Iris pigment epithelial cell (primary cell): ENCODE measurements at places on chromosomes 5 and 9.

DNA sequence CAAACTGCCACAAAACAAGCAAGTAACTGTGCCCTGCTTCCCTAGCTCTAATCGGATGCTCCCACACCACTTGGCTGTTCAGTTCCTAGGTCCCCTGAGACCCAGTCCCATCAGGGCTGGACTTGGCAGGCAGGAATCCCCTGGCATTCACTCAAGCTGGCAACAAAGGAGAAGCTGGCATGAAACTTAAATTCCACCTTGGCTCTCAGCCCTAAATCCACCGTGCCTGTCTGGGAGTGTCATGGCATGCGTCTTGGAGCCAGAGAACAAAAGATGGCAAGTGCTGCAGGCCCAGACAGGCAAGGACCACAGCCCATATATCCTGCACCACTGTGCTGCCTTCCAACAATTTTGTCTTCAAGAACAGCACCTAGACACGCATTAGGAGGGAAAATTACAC lies 38.2 kb downstream of the ETF1 start:
- DNase-seq = no peak

DNA sequence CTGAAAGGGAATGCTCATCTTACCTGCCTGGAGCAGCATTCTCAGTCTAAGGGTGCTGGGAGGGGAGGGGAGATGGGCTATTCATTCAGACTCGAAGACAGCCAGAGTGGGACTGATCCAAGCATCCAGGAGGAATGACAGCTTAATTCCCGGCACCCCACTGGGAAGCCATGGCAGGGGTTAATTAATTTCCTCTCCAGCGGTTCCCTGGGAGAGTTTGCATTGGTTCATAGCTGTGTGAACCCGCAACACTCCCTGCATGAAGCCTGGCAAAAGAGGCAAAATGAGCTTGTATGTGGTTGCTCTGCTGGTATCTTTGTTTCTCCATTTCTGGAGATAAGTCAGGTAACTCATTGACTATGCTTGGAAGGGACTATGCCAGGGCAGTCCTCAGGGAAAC lies 401.0 kb upstream of the SLC24A2 start:
- DNase-seq = no peak

GRCh38 chr5:158152136-158152535 lies 293.2 kb upstream of the CLINT1 start:
- no peak for DNase-seq

- DNase-seq = no peak
Measured at GRCh38 chr9:70405808-70406433, 8.5 kb downstream of the KLF9 start.

- DNase-seq = no peak
Measured at GRCh38 chr5:176735383-176736265, 74.7 kb upstream of the UNC5A start.

GRCh38 chr5:2505217-2505616 lies 246.3 kb downstream of the IRX2 start:
- no peak for DNase-seq

- DNase-seq = no peak
Measured at GRCh38 chr9:123669346-123669745, 260.6 kb downstream of the DENND1A start.

DNA sequence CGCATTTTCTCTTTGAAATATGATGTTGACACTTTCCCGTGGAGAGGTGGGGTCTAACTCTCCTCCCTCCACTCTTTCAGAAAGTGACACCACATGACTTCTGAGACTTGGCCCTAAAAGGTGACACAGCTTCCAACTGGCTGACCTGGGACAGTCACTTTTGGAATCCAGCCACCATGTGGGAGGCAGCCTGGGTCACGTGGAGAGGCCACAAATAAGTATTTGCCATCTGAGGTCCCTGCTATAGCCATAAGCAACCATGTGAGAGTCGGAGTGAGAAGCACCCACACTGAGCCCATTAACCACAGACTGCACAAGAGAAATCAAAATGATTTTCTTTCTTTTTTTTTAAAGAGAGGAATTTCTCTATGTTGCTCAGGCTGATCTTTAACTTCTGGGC lies 4.1 kb upstream of the PHYKPL start:
- DNase-seq = no peak

GRCh38 chr9:137064027-137064879 lies 6.1 kb downstream of the SAPCD2 start:
- peak; percentile 28 for DNase-seq

- no peak for DNase-seq
Measured at GRCh38 chr5:32018476-32019436, 155.4 kb downstream of the GOLPH3 start.

DNA sequence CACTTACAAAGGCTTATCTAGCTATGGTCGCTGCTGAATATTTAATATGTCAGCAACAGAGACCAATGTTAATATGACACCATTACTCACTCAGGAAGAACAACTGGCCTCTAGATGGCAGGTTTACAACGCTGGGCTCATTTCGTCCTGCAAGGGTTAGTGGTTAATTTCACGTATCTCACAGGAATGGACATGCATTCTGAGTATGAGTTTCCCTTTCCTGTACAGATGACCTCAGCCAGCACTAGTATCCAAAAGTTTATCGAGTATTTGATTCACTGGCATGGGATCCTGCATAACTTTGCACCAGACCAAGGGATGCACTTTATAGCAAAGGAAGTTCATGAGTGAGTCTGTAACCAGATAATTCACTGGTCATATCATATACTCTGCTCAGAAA lies 8.7 kb upstream of the TRPC7 start:
- DNase-seq = peak; percentile 22

GRCh38 chr5:146877783-146878475 lies 628 bp downstream of the PPP2R2B start:
- DNase-seq = peak; percentile 9

GRCh38 chr9:35826071-35826701 lies 2.3 kb downstream of the FAM221B start:
- peak; percentile 72 for DNase-seq

GRCh38 chr5:95114305-95114704 lies 170.6 kb downstream of the MCTP1 start:
- DNase-seq = no peak

GRCh38 chr9:112495614-112496013 lies 9.0 kb downstream of the KIAA1958 start:
- no peak for DNase-seq

DNA sequence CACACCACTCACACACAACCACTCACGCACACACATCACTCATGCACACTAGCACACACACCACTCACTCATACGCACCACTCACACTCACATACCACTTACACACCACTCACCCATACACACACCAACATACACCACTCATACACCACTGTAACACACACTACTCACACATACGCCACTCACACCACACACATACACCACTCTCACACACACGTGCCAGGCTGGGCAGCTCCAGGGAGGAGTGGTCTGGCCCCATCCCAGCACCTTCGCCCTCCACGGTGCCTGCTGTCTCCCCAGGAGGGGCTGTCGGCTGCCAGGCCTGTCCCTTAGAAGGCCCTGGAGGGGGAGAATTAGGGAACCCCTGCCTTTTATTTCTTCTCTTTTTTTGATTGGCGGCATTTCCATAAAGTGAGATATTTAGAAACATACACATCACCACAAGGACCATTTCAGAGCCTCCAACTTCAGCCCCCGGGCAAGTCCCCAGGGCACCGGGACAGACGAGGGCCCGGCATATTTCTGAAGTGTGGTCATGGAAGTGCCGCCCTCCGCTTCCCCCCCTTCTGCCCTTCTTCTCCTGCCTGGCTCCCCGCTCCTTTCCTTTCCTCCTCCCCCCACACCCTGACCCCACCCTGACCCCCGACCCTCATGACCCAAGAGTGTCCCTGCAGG lies 6.3 kb upstream of the ASB6 start:
- DNase-seq = no peak
